Activated naive CD4-positive, alpha-beta T cell (primary cell): ENCODE measurements at places on chromosomes 1 and 21.

DNA sequence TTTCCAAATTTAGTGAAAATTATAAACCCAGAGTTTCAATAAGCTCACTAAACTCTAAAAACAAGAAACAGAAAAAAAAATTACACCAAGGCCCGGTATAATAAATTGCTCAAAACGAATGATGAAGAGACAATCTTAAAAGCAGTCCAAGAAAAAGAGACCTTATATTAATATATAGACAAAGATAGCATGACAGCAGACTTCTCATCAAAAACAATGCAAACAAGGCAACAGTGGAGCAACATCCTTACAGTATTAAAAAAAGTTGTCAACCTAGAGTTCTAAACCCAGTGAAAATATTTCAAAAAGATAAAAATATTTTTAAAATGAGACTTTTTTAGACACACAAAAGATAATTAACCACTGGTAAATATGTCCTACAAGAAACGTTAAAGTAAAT is 46.7 kb downstream of the KIFAP3 start:
- DNase-seq = no peak

- DNase-seq = no peak
Observed at GRCh38 chr1:24909388-24909898, 20.6 kb downstream of the RUNX3 start.

GRCh38 chr1:165073185-165074007 is 283.1 kb downstream of the LMX1A start:
- no peak for DNase-seq

- no peak for DNase-seq
Observed at GRCh38 chr1:36358514-36359084, 27.1 kb downstream of the STK40 start.

GRCh38 chr21:33432496-33432895 is 29.3 kb downstream of the IFNGR2 start:
- no peak for DNase-seq

DNA sequence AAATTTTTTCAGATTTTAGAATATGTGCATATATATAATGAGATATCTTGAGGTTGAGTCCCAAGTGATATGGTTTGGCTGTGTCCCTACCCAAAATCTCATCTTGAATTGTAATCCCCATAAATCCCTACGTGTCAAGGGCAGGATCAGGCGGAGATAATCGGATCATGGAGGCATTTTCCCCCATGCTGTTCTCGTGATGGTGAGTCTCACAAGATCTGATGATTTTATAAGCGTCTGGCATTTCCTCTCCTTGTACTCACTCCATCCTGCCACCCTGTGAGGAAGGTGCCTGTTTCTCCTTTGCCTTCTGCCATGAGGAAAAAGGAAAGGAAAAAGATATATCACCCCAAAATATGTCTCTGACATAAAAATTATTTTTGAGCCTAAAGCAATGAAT is 64.6 kb downstream of the TOR3A start:
- DNase-seq = no peak

DNA sequence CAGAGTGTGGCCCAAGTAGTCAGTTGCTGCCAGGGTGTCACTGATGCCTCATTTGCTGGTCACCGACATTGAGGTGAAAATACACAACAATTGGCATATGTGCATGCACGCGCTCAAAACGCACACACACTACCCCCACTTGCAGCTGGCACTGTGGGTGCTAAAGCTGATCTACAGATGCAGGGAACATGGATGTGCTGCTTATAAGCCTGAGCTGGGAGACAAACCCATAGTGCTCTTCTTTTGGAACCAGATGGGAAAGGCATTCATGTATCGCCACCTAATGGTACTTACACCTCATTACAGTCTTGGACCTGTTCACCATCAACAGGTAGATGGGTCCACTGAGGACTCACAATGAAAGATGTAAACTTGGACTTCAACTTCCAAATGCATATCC is 70.3 kb upstream of the CAMK1G start:
- DNase-seq = no peak

DNA sequence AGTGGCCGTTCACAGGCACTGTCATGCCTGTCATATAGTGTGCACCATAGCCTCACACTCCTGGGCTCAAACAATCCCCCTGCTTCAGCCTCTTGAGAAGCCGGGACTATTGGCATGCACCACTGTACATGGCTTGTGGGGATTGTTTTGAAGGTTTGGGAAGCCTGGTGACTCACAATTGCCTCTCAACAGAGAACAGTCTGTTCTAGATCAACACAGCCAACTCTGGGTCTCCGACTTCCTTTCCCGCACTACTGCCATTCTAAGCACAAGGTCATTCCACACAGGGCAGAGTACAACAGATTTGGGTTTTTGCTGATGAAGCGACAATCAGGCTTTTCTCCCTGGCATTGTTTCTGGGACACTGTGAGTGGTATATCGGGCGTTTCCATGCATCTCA is 15.5 kb upstream of the AHCTF1 start:
- no peak for DNase-seq

DNA sequence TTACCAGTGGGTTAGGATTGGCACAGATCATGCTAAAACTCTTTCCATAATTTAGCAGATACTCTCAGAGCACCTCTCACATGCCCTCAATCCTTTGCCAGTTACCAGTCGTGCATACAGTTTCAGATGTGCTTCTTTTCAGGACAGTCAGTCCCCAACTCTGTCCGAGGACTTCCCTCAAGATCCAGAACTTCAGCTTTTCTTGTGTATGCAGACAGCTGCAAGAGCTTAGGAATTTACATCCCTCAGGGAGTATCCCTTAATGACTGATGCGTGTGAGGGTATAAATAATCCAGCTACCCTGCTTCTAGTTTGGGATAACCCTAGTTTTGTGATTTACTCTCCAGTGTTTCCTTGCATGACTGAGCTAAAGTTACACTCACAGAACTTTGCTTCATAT is 393.0 kb upstream of the PLXNA2 start:
- DNase-seq = no peak

- DNase-seq = no peak
Observed at GRCh38 chr1:182629499-182630096, 25.4 kb upstream of the RGS16 start.

DNA sequence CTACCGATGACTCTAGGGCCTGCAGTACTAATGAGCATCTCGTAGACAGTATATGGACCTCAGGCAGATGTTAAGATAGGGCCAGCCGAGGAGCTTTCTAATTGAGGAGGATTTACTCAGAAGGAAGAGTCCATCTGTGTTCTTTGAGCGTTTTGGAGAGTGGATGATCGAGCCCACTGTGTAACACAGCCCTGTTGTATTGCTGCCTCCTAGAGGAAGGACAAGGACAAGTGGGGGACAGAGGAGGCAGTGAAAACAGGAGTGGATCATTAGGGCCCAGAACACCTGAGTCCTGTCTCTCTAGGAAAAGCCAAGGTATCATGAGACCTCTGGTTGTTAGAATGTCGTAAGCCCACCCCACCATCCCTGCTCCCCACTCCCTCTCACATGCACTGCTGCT is 62.9 kb downstream of the TBX19 start:
- DNase-seq = no peak
